Stimulated activated CD8-positive, alpha-beta memory T cell treated with anti-CD3 and anti-CD28 coated beads, Interleukin-4, amount 100 ng/mL, for 24 hours (primary cell): ENCODE measurements at places on chromosomes 13 and 19.

DNA sequence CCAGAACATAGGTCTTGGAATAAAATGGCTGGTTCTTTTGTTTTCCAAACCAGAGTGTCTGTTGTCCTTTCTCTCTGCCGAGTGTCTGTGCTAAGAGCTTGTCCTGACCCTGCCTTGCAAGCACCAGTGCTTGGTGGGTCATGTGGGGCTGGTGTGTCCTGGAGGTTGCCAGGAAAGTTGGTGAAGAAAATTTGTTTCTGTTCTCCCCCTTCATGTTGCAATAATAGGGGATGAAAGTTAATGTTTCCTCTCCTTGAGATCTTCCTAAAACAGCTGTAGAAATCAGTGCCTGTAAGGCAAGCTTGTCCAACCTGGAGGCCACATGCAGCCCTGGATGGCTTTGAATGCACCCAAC, 2.7 kb downstream of the HAMP start:
- DNase-seq = no peak

DNA sequence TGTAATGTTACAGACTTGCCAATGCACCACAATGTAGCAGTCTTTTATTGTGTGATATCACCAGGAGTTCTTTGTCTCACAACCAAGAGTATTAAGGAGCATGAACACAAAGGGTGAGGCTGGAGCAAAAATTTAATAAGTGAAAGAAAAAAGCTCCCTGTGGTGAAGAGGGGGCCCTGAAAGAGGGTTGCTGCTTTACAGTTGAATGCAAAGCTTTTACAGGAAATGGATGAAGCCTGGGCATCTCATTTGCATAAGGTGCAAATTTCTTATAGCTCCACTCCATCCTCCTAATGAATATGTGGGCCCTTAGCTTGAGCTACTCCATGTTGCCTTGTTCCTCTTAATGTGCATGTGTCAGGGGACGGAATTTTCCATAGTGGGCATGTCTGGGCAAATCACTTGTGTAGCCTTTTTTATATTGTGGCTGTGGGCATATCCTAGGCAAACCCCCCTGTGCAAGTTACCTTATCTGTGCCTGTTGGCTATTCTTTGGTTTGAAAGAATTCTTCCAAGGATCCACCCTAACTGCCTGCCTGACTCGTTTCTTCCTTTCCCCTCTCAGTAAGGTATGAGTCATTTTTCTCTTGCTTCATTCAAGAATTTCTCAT, 45.3 kb upstream of the TRPC4 start:
- no peak for DNase-seq

- DNase-seq = no peak
These were observed 15.7 kb downstream of the WTIP start for GRCh38 chr19:34497112-34497805.

DNA sequence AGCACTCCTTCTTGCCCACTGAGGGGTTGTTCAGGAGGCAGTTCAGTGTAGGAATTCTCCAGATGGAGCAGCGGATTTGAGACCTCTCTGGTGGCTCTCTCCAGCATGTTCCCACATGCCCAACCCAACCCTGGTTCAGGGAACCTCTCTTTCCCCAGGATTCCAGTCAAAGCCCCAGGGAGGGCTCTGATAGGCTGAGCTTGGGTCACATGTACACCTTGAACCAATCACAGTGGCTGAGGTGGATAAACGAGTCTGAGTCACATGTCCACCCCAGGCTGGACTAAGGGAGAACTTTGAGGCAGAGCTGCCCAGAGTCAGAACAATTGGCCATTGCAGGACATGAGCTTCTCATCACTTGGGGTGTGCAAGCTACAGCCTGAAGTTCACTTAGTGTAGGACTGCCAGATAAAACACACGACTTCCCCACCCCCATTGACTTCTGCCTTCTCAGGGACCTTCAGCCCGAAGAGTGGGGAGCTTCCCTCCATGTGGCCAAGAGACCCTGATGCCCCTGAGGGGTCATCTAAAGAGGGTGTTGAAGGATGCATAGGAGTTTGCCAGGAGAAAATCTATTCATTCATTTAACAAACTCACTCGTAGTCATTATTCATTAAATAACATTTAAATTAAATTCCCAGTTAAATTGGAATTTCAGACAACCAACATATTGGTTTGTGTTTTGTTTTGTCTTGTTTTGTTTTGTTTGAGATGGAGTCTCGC, 4.0 kb upstream of the MAST3 start:
- DNase-seq = no peak

DNA sequence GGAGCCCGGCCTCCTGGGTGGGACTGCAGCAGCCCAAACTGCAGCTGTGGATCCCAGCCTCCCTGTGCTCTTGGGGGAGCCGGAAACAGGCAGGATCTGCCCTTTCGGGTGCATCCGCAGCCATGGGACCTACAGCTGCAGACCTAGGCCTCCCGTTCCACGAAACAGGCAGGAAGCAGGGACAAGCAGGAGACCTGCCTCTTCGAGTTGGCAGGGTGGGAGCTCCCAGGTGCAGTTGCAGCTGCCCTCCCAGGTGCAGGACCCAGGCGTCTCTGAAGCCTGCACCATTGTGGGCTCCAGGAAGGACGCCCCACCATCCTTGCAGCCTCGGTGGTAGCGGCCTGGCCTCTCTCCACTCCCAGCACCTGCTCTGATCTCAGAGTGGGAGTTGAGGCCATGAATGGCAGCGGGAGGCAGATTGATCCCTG, 189.0 kb upstream of the KLHL1 start:
- DNase-seq = no peak

DNA sequence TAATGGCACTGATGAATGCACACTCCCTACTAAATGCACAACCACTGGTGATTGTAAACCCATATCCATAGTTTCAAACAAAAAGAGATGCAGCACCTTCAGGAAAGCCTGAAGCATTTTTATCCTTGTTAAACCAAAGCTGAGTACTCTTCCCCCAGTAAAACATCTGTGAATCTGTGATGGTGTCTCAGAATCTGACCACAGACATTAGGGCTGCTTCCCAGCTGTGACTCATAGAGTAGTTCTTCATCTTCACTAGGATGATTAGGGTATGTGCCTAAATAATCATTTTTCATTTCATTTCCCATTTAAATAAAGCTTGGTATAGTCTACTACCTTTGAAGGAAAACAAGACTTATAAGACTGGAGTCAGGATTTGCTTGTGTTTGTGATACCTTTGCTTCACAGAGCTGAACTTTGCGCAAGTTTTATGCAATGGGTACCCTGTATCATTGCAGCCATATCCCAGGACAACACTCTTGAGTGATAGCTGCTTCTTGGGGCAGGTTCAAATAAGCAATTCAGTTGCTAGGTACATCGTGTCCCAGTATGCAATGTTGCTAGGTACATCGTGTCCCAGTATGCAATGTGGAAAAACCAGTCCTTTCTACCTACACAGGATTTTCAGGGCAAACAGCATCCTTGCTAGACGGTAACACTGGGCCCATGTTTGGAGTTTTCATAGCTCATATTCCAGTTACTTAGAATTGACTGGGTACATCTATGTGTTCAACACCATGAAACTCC, 277.1 kb downstream of the IRS2 start:
- DNase-seq = no peak

- no peak for DNase-seq
These were observed 5.5 kb upstream of the ZNF175 start for GRCh38 chr19:51565583-51565982.

DNA sequence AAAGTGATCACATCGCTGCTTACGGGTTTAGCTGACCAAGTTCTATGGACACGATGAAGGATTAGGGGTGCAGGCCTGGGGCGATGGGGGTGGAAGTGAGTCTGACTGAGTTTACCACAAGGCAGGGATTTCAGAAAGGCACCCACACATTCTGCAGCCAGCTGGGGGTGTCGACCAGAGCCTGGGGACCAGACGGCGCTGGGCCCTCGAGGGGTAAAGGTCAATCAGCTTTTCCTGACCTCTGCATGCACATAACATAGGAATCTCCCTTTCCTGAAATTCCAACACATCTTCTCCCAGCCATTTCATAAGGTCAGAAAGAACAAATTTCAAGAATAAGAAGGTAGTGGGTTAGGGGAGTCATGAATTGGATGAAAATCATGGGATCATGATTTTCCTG, 92.0 kb downstream of the ZNF536 start:
- DNase-seq = no peak

- DNase-seq = no peak
These were observed 10.3 kb downstream of the CBARP start for GRCh38 chr19:1227304-1228054.

- no peak for DNase-seq
These were observed 43.9 kb downstream of the ZC3H13 start for GRCh38 chr13:46008631-46009030.

GRCh38 chr19:7652061-7652641, 15.2 kb downstream of the STXBP2 start:
- peak; percentile 75 for DNase-seq

DNA sequence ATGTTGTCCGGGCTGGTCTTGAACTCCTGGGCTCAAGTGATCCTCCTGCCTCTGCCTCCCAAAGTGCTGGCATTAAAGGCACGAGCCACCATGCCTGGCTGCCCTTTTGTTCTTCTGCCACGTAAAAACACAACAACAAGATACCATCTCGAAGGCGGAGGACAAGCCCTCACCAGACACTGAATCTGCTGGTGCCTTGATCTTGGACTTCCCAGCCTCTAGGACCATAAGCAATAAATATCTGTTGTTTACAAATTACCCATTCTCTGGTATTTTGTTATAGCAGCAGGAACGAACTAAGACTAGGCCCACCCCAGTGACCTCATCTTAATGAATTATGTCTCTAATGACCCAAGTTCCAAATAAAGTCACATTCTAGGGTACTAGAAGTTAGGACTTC, 128.4 kb upstream of the CACNA1A start:
- no peak for DNase-seq

DNA sequence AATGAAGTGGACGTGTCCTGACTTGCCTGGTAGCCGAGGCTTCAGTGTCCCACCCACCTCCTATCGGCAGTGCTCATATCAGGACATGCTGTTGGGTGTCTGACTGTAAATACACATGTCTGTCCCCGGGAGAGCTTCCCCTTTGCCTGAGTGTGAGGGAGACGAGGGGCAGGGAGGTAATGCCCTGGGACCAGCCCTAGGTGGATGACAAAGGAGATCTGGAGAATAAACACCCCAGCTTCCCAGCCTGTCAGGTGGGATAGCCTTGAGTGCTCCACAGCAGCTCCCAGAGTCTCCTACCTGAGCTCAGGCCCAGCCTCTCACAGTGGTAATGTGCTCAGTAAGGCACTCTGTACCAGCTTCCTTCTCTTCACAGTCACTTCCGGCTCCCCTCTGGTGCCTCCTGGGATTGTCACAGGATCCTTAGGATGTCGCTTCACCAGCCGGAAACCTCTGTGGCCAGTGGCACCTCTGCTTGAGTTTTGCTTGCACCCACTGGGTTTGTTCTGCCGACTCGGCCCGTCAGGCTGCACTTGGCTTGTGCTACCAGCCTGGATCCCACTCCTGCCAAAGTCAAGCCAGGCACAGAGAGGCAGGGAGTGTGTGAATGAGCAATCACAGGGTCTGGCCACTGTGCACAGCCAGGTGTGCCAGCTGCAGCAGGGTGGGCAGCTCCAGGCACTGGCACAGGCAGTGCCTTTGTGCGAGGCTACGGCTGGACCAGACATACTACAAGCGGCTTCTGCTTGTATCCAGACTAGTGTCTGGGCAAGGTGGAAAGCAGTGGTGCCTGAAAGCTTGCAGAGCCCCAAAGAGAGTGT, 54.4 kb upstream of the RGCC start:
- DNase-seq = no peak

DNA sequence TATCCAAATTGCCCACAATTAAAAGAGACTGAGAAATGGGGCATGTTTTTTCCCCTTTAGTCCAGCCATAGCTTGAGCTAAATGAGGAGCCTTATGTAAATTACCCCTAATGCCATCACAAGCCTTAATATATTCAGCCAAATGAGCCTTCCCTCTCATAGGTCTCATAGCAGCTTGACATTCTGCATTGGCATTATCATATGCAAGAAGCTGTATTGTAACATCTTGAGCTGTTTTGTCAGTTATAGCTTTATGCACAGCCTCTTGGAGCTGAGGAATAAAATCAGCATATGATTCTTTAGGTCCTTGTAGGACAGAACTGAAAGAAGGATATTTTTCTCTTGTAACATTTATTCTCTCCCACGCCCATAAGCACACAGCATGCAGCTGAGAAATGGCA, 153.2 kb downstream of the ZNF486 start:
- DNase-seq = no peak

DNA sequence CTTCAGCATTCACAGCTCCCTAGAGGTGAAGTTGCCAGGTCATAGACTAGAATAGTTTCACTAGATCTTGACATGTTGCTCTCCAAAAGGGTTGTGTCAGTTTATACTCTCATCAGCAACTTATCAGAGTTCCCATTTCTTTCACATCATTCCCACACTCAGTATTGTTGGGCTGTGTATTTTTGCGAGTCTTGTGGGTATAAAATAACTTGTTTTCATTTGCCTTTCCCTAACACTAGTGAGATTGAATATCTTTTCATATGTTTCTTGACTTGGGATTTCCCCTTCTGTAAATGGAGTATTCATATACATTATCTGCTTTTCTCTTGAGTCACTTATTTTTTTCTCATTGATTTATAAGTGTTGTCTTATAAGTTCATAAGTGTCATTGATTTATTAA, 55.2 kb upstream of the GPR183 start:
- DNase-seq = no peak

DNA sequence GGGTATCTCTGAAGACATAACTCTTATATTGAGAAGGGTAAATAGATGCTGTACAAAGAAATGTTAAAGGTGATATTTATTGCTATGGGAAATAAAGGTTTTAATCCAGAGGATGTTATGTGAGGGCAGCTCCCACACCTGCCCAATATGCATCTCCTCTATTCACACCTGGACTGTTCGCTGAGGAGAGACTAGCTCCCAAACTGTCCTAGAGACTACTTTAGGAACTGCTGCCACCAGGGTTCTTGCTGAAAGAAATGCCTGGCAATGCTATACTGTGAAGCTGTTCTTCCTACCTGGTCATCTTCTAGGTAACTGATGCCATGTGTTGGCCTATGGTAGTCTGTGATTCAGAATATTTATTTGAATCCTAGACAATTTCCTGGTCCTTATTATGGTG, 1421.5 kb upstream of the SPRY2 start:
- no peak for DNase-seq

DNA sequence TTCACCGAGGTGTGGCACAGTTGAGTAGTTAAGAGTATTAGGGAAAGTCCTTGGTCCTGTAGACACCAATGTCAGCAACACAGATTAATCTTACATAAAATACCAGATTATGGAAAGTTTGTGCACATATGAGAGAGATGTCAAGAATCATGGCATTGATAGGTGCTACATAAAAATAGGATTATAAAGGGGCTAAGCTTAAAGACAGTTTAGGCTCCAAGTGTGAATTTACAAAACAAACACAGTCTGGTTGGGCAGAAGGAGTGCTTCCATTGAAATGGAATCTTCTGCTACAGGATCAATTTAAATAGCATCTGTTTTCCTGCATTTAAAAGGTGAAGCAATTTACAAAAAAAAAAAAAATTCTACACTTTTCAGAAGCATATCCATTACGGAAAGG, 292.9 kb downstream of the DNAJC15 start:
- DNase-seq = no peak

GRCh38 chr13:48686636-48687210, 33.0 kb downstream of the CYSLTR2 start:
- no peak for DNase-seq

- DNase-seq = no peak
These were observed 7.4 kb downstream of the BRD4 start for GRCh38 chr19:15324791-15325519.
